Stimulated activated CD8-positive, alpha-beta memory T cell treated with anti-CD3 and anti-CD28 coated beads, Interleukin-2, amount 100 ng/mL, for 1 hour (primary cell): ENCODE measurements at places on chromosomes 7 and 10.

GRCh38 chr7:84176716-84177115 is 17.9 kb downstream of the SEMA3A start:
- no peak for DNase-seq

DNA sequence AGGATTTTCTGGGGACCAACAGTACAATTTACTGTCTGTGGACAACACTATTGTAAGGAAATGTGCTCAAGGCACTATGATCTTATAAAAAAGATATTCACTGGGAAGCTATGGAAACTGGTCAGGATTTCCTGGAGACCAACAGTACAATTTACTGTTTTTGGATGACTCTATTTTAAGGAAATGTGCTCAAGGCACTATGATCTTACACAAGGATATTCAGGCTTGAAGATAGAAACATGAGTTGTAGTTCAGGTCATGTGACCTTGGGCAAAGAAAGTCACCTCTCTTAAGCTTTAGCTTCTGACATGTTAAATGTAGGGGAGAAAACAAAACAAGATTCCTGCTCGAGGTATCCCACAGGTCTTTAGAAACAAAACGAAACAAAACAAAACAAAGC is 1.7 kb upstream of the ITPRID1 start:
- DNase-seq: no peak

GRCh38 chr10:13788320-13788600 is 201.5 kb downstream of the PRPF18 start:
- no peak for DNase-seq

- DNase-seq: no peak
Observed at GRCh38 chr10:30114881-30115625, 55.7 kb upstream of the JCAD start.

DNA sequence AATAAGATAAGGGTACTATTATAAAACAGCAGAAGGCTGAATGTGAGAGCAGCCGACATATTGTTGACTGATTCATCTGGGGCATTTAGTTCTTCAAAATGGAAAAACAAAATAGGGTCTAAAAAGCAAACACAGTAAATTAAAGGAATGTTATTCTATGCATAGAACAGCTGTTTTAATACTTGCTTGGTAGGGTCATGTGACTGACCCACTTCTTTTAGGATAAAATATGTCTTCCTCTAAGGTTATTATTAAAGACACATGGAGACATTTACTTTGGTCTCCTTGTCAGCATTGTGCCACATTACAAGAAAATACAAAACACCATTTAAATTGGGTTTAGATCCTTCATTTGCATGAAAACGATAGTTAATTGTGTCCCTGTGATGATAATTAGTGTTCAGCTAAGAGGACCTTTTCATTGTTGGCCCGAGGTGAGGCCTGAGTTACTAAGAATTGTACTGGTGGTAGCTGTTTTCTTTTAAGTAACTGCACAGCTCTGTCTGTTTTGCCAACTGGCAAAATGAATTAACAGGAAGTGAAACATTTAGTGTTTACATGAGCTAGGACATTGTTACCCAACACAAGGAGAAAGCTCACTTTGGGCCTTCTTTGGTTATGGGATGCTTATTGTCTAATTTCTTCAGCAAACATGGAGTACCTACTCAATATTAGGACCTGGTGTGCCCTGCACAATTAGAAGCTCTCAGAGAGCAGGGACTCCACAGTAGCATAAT is 764.4 kb downstream of the LRMDA start:
- no peak for DNase-seq

GRCh38 chr7:38629651-38630510 is 1.3 kb downstream of the AMPH start:
- no peak for DNase-seq

DNA sequence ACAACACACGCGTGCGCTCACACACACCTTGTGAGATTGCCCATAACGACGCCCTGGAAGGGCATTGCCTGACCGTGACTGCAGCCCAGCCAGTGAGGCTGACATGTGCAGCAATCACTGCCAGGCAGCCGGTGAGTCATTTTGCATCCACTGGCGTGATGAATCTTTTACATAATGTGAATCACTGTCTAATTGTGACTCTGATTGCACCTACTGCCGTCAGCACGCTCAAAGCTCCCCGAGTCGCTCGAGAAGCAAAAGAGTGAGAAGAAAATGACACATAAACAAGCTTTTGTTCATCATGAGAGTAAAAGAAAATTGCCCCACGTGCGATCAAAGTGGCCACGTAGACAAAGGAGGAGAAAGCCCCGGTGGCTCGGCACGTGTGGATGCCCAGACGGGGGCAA is 117.4 kb upstream of the PFKP start:
- no peak for DNase-seq

- DNase-seq: no peak
Observed at GRCh38 chr10:88281592-88282347, 301.3 kb downstream of the RNLS start.

DNA sequence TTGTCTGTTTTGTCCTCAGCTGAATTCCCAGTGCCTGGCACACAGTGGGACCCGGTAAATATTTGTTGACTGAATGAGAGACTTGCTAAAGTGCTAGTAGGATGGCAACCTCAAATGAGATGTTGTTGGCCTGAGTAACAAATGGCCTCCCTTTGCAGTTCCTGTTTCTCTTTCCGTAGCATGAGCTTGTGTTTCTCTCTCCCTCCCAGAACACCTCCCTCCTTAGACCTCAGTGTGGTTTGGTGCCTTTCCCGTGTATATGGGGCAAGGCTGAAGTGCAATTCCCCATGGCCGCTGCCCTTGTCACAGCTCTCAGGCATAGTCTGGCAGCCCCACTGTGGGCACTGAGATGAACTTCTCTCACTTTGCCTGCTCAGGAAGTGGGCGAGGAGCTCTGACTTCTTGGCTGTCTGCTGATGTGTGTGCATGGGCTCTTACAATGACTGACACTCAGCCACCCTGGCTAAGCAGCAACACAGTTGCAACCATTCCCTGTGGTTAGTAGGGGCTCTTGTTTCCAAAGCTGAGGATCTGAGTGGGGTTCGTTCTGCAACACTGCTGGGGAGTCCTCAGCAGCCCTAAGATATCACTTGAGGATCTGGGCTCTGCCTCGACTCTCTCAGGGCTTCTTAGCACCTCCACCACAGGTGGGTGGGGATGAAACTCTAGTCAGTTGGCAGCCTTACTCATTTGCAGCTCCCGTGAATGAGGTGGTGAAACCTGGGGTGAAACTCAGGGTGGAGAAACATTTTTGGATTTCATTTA is 136.1 kb downstream of the ICA1 start:
- DNase-seq: peak; percentile 48

GRCh38 chr10:86393862-86394455 is 27.4 kb upstream of the GRID1 start:
- no peak for DNase-seq

GRCh38 chr7:29197916-29198315 is 3.3 kb downstream of the CHN2 start:
- no peak for DNase-seq

DNA sequence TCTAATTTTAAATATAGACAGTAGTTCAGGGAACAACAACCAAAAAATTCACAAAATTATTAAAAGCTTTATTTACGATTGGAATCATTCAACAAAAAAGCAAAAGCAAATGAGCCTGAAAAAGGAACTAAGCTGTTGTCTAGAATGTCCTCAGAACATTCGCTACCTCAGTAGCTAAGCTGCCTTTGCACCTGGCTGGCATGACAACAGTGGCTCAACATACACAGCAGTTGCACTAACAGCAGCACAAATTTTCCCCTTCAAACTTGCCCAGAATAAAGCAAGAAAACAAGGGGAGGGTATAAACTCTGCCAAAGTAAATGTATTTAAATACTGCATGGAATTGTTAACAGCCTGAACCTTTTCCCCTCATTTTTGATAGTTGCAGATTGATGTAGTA is 70.4 kb upstream of the GRID1 start:
- DNase-seq: no peak

GRCh38 chr7:136489808-136490207 is 378.6 kb upstream of the CHRM2 start:
- no peak for DNase-seq

DNA sequence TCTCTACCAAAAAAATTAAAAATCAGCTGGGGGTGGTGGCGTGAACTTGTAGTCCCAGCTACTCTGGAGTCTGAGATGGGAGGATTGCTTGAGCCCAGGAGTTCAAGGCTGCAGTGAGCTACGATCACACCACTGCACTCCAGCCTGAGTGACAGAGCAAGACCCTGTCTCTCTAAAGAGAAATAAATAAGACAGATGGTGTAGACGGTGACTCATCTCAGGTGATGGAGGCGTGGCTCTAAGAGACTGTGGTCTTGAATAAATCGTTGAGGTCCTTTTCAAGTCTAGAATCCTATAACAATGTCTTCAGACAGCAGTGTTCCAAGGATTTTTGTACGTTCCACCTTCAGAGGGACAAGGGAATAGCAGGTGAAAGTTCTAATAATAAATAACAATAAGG is 53.8 kb upstream of the PFKFB3 start:
- DNase-seq: no peak

- no peak for DNase-seq
Observed at GRCh38 chr10:74276416-74276815, 125.4 kb downstream of the ADK start.

- DNase-seq: no peak
Observed at GRCh38 chr10:73920089-73920488, 9.2 kb downstream of the PLAU start.

- no peak for DNase-seq
Observed at GRCh38 chr10:46301721-46302479, 15.1 kb downstream of the ANTXRL start.

DNA sequence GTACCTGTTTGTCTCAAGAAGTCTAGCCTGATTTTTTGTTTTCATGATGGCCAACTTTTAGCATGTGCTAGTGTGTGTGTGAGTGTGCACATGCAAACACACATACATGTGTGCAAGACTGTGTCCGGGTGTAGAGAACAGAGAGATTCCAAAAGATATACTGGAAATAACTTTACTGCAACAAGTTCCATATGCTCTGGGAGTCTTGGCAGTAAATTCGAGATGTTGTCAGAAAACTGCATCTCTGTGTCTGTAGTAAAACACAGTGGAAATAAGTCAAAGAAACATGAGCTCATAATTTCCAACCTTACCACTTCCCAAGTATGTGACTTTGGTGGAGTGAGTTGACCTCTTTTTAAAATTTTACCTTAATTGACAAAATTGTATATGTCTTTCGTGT is 950.8 kb upstream of the C7orf33 start:
- DNase-seq: no peak

GRCh38 chr7:89607792-89608191 is 546.5 kb upstream of the STEAP1 start:
- no peak for DNase-seq

- no peak for DNase-seq
Observed at GRCh38 chr7:110347081-110347480, 743.8 kb upstream of the LRRN3 start.

- no peak for DNase-seq
Observed at GRCh38 chr7:148397056-148397455, 193.5 kb upstream of the C7orf33 start.

GRCh38 chr7:139071680-139072079 is 35.8 kb upstream of the ZC3HAV1L start:
- DNase-seq: no peak

DNA sequence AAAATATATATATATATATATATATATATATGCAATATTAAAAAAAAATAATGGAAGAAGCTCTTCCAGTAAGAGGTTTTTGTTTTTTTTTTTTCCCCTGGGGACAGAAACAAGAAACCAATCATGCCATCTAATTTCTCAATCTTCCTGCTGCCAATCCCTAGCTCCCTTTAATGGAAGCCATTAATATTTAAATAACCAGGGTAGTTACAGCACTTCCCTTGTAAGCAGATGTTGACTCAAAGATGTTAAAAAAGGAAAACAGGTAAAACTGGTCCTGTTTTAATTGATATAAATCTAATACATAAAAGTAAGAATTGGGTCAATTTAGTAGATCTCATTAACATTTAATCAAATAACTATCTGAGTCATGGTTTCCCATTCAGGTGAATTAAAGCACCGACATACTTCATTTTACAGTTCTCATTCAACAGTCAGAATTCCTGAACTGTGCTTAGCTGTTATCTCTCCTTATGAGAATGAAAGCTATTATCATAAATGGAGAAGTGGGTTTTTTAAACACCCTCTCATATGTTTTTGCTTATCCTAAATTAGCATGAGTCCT is 22.6 kb downstream of the CPVL start:
- no peak for DNase-seq

GRCh38 chr7:130047831-130048230 is 3.3 kb downstream of the ZC3HC1 start:
- no peak for DNase-seq

- DNase-seq: no peak
Observed at GRCh38 chr10:100186253-100187212, 704 bp upstream of the ERLIN1 start.
